ENCODE measurements at places on chromosomes 4 and X. TPM values are rescaled to one million over a fixed set of nuclear protein-coding genes. Genes with fewer than 3 reads are reported as not detected.

Gene MID1
- 11.8 TPM for total RNA-seq

Gene HTR2C
- total RNA-seq = not detected

Gene EDA
- total RNA-seq = 1.5 TPM

Gene SMIM10L2A
- total RNA-seq = 2.5 TPM

Gene PIN4
- 7.1 TPM for total RNA-seq

Gene BGN
- not detected for total RNA-seq

Gene GPC3
- total RNA-seq = 6.9 TPM

Gene L1CAM
- 1.6 TPM for total RNA-seq

Gene USP17L17
- not detected for total RNA-seq

Gene CLDN34
- not detected for total RNA-seq

Gene MAGEA10
- total RNA-seq = not detected

All from airway epithelial cell (primary cell).